ENCODE measurements at places on chromosomes 5 and 9. TPM values are rescaled to one million over a fixed set of nuclear protein-coding genes. Genes with fewer than 3 reads are reported as not detected.

SGCD gene
- 3.5 TPM for total RNA-seq

KLF4 gene
- 11.4 TPM for total RNA-seq

CCL27 gene
- total RNA-seq, result not detected

SPINK13 gene
- total RNA-seq, result 6.4 TPM

ZNF484 gene
- 7.7 TPM for total RNA-seq

ANKRD55 gene
- total RNA-seq, result not detected

ZNF354C gene
- total RNA-seq, result 3.3 TPM

TICAM2 gene
- 4.7 TPM for total RNA-seq

CCNI2 gene
- not detected for total RNA-seq

Measured in cardiac ventricle fibroblast (primary cell).